ENCODE measurements at places on chromosomes 13 and 19. TPM values are rescaled to one million over a fixed set of nuclear protein-coding genes. Genes with fewer than 3 reads are reported as not detected.

The ZNF813 gene
- 3.6 TPM for total RNA-seq

DNA sequence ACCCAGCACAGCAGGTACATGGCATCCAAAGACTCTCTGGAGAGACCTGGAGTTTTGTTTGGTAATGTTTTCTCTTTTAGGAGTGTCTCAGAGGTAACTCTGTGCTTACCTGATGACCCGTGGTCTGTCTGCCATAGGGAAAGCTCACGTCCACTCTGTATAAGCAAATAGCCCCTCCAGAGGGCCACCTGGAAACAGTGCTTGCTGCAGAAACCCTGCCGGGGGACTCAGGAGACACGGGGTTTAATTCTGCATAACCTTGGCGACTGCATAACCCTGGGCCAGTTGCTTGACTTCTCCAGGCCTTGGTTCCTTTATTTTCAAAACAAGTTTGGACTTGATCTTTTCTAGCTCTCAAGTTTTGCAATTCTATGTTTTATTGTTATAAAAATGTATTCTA is 187.2 kb upstream of the SOX1 start:
- DNase-seq, result no peak

The CCDC169 gene
- total RNA-seq, result not detected

The MCF2L gene
- total RNA-seq, result 13.2 TPM

DNA sequence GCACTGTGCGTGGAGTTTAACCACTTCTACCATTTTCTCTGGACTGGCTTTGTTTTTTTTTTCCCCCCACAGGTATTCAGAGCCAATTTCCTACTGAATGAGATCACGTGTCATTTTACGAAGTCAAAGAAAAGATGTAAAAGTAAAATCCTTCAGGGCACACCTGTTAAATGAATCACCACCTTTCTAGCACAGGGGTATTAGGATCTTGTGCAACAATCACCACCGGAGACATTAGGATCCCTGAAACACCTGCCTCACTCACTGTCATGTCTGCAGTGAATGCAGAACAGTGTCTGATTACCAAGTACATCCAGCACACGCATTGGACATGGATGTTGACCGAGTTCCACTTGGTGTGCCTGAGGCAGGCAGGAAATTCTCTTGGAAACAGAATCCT is 17.2 kb downstream of the BRD4 start:
- no peak for DNase-seq

GRCh38 chr13:34344816-34345215 is 526.9 kb downstream of the RFC3 start:
- DNase-seq, result no peak

GRCh38 chr13:32113532-32113931 is 82.0 kb downstream of the FRY start:
- DNase-seq, result no peak

DNA sequence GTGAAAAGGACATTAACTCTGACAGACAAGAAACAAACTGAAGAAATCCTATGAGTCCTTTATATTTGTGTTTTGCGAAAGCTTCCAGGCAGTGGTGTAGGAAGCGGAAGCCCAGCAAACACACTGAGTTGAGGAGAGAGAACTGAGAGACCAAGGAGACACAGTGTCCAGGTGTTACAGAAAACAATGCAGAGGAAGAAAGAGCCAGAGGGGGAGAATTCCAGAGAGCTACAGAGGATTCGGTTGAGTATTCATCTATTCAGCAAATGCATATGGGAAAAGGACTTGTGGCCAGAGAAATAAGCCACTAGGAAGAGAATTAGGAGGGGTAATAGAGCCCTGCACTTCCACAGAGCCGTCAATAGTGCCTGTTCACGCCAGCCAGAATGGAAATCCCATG is 183.5 kb downstream of the LIG4 start:
- DNase-seq, result no peak

The SIGLEC6 gene
- total RNA-seq, result not detected

- DNase-seq, result peak; percentile 40
These were observed 32.9 kb upstream of the SACS start for GRCh38 chr13:23466144-23467002.

GRCh38 chr13:27622102-27622820 is 569 bp downstream of the POLR1D start:
- DNase-seq, result peak; percentile 5

GRCh38 chr13:77919246-77919920 is 752 bp upstream of the EDNRB start:
- no peak for DNase-seq

The NOSIP gene
- total RNA-seq, result 161 TPM

DNA sequence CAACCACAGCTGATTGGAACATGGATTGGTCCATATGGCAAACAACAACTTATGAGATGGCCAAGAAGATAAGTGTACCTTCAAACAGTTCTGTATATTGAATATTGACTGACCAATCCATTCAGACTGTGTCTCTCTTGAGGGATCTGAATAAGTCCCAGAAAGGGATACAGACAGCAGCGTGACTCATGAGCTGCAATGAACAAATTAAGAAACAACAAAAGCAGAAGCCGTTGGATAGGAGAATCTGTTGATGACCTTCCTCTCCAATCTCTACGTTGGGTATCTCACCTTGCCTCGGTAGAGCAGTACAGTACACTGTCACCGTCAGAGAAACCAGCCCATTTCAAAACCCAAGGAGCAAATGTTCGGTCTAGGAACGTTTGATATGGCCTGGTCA is 21.3 kb downstream of the MBD3L2B start:
- no peak for DNase-seq

DNA sequence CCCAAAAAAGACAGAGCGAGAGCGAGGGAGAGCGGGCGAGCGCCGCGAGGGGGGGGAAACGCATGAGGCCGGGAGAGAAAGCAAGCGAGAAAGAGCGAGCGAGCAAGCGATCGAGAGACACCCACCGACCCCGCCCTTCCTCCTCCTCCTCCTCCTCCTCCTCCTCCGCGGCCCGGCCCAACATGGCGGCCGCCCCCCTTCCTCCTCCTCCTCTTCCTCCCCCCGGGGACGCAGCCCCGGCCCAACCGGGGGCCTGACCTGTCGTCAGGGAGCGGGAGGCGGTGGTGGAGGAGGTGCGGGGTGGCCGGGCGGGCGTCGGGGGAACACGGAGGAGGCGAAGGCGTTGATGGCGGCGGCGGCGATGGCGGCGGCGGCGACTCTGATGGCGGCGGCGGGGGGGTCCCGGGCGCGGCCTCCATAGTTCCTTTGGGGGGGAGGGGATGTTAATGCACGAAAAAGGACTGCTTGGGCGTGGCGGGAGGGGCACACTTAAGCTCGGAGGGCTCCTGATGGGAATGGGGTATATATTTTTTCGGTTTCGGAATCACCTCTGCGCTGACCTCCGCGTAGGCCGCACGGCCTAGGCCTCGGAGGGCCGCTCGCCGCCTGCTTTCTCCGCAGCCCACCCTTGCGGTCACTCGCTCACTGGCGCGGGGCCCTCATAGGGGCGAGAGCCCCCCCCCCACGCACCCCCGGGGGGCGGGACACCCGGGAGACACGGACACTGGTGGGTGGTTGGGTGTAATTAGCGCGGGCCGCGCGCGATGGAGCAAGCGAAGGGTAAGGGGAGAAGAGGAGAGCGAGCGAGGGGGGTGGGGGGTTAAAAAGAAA is 1.2 kb downstream of the ZC3H4 start:
- DNase-seq, result peak; percentile 80

The HSPBP1 gene
- 23.1 TPM for total RNA-seq

The LYPD3 gene
- 7.4 TPM for total RNA-seq

The OR7A17 gene
- not detected for total RNA-seq

GRCh38 chr13:110206185-110206584 is 100.8 kb downstream of the COL4A1 start:
- no peak for DNase-seq

GRCh38 chr13:44132710-44133109 is 240.9 kb upstream of the SERP2 start:
- no peak for DNase-seq

The BIVM gene
- total RNA-seq, result 9.9 TPM

DNA sequence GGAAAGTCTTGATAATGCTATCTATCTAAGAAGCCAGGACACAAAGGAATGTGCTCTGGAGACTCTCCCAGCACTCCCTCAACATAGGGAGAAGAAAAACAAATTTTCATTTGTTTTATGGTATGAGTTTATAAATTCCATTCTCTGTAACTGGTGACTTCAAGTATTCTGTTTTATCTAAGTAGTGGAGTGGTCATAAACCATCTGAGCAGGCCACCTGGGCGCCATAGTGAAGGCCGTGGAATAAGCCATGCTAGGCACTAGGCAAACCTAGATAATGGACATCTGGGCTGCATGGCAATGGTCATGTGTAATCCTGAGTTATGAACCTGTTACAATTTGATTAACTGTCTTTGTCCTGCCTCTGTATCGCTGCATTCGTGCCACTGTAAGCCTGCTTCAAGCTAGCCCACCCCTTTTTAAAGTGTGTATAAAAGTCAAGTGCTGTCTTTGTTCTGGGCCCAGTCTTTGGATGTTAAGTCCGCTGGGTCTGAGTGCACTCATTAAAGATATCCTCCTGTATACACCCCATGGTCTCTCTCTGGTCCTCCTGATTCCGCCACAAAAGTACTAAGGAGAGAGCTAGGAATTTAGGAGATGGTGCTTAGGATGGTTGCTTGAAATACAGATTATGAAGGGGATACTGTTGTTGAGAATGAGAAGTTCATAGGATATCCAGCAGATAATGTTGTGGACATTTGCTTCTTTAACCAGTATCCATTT is 13.2 kb downstream of the GTF2F2 start:
- no peak for DNase-seq

DNA sequence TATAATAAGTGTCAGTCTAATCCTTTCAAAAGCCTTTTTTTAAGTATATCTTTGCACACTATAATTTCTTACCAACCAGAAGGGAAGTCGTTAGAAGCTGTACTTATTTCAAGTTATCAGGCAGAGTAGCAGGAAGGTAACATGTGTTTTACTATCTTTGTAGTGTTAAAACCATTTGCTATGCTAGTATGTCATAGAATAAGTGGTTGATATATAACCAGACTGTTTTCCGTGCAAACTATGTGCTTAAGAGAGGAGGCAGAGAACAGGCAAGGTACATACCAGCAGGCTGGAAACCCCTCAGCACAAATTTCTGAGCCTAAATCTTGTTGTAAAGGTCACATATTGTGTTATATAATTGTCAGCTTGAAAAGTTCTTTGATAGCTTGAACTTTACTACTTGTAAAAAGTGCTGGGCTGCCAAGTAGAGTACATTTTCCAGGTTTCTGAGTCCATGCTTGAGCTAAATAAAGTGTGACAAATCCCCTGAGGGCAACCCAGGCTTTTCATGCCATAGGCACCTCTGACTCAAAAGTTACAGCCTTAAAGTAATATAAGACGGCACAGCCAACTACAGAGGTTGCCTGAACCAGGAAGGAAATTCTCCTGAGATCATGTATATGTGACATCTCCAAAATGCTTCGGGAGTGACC is 1297.4 kb downstream of the PCDH9 start:
- no peak for DNase-seq

GRCh38 chr13:42337808-42338600 is 66.1 kb downstream of the AKAP11 start:
- no peak for DNase-seq

DNA sequence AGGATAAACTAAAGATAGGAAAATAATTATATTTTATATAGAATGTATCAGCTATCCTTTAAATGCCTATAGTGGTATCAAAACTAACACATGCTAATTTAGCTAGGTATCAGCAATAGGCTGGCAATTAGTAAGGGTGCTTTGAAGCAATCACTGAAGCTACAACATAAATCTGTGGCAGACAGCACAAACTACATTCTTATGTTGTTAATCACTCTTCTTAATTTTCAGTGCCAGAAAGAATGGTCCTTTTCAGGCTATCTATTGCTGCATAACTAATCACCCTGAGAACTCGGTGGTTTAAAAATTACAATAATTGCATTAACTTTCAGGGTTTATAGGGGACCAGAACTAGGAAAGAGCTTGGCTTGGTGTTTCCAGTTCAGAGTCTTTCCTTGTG is 963.1 kb downstream of the EFNB2 start:
- no peak for DNase-seq

GRCh38 chr13:45299194-45299593 is 41.8 kb downstream of the TPT1 start:
- no peak for DNase-seq

The BICRA gene
- total RNA-seq, result 32.1 TPM

The TTC9B gene
- total RNA-seq, result not detected

DNA sequence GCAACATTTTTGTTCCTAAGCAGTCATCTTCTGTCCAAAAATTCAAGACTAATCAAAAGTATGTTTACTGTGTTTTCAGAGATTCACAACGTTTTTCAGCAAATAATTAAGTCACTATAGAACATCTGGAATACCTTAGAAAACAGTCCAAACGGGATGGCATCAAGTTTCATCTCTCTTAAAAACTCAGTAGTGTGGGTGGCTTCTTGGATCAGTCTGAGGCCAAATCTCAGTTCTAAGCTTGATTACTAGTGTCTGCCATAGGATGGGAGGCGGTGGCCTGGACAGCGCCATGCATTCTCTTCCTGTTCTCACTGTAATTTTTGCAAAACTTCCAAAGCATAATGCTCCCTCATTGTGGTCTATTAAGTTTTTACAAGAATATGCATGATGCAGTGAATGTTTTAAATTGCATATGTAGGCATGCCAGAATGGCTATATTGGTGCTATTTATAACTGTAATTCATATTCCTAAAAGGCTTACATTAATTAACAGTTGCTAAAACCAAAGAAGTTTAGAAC is 37.1 kb downstream of the ANKRD10 start:
- DNase-seq, result no peak

DNA sequence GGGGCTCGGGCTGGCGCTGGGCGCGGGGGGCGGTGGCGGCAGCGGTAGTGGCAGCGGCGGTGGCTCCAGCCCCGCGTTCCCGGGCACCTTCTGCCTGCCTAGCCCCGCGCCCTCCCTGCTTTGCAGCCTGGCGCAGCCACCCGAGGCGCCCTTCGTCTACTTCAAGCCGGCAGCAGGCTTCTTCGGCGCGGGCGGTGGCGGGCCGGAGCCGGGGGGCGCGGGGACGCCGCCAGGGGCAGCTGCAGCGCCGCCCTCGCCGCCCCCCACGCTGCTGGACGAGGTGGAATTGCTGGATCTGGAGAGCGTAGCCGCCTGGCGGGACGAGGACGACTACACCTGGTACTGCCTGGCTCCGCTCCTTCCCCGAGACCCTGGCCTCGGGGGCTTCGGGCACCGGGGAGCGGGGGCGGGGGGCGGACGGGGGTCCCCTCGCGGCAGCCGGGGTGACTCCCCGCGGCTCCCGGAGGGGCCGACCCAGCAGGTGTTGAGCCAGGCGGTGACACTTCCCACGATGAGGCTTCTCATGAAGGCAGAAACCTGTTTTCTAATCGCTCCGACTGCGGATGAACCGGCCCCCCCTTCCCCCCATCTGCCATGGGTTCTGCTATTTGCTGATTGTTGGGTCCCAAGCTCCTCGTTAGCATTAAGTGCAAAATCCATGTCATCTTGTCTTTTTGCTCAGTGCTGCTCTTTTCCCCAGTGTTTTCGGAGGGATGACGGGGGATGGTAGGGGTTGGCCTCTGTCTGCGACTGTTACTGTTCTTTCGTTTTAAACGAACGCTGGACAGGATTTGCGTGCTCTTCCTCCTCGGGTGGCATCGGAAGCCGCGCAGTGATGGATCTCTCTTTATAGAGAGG is 943 bp downstream of the SLAIN1 start:
- peak; percentile 29 for DNase-seq

GRCh38 chr13:64810750-64811149 is 2419.4 kb downstream of the PCDH9 start:
- DNase-seq, result no peak

- no peak for DNase-seq
These were observed 116.4 kb downstream of the TSHZ3 start for GRCh38 chr19:31232871-31233270.

- no peak for DNase-seq
These were observed 24.4 kb downstream of the WTIP start for GRCh38 chr19:34506026-34506370.

- no peak for DNase-seq
These were observed 26.8 kb downstream of the RASA3 start for GRCh38 chr13:114105521-114106225.

All from T-helper 17 cell (primary cell).